Right hindlimb (tissue), 1 donor: ENCODE measurements at places on chromosomes 11 and 22.

DNA sequence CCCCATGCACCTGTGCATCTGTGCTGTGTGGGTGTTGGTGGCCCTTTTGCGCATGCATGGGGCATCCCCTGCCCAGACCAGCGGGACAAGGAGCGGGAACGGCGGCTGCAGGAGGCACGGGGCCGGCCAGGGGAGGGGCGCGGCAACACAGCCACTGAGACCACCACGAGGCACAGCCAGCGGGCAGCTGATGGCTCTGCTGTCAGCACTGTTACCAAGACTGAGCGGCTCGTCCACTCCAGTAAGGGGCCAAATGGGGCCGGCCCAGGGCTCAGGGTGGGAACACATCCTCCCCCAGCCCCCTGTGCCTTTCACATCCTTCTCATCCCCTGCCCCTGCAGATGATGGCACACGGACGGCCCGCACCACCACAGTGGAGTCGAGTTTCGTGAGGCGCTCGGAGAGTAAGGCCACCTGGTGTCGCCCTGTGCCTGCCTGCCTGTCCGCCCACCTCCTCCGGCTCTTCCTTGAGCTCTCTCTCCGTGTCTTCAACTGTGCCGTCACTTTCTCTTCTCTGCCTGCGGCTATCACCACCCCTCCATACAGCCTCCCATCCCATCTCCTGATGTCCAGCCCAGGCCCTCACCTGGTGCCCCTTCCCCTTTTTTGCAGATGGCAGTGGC lies 10.6 kb downstream of the SELENOM start:
- DNase-seq = peak; percentile 27

GRCh38 chr11:58578136-58578634 lies 678 bp upstream of the ZFP91 start:
- DNase-seq = peak; percentile 97

DNA sequence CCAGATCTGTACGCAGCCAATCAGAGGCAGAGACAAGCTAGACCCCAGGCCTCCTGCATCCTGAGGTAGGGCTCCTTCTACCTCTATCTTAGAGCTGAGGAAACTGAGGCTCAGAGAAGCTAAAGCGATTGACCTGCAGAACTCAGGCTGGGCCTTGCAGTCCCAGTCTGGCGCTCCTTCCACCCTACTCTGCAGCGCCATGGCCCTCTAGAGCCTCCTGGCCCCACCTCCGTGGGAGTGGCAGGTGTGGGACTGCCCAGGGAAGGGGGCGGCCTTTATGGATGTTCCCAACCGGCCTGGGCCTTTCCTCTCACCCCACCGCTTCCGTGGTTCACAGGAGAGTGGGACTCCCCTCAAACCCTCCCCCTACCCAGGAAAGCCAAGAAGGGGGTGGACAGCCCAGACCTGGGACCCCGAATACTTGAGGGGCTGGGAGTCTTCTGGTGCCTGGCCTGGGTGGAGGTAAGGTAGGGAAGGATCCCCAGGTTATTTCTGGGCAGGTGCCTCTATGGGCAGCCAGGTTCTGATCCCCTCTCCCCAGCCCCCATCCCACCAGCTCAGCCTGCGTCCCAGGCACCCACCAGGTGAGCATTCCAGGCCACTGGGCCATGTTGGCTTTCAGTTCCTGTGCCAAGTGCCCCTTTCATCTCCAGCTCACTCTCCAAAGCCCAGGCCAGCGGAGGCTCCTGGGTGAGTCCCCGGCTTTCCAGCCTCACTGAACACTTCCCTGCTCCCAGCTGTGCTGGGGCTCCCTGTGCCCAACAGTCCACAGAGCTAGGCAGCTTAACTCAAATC lies 3.0 kb downstream of the WNT11 start:
- DNase-seq = no peak

DNA sequence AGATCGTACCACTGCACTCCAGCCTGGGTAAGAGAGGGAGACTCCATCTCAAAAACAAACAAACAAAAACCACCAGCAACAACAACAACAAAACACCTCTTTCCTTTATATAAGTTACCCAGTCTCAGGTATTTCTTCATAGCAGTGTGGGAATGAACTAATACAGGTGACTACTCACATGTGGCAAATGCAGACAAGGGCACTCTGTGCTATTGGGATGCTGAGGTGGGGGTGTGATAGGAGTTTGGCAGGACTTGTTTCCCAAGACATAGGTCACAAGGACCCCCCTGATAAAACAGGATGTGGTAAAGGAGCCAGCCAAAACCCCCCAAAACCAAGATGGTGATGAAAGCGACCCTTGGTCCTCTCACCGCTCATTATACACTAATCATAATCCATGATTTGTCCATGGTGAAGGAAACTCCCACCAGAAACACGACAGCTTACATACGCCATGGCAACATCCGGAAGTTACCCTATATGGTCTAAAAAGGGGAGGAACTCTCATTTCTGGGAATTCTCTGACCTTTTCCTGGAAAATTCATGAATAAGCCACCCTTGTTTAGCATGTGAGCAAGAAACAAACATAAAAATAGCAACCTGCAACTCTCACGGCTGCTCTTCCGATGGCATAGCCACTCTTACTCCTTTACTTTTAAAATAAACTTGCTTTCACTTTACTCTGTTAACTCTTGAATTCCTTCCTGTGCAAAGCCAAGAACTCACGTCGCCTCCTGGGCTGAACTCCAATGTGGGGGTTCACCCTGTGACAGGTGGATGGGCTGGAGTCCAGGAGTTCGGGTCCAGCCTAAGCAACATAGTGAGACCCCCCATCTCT lies 18.8 kb upstream of the INCENP start:
- DNase-seq = no peak

- DNase-seq = peak; percentile 80
Measured at GRCh38 chr22:50293441-50294318, 13.8 kb downstream of the PLXNB2 start.

GRCh38 chr22:37337204-37337943 lies 55.1 kb downstream of the CYTH4 start:
- no peak for DNase-seq

GRCh38 chr11:87254562-87254961 lies 216.8 kb downstream of the TMEM135 start:
- DNase-seq = peak; percentile 53

- DNase-seq = no peak
Measured at GRCh38 chr22:23696326-23696851, 5.6 kb downstream of the RGL4 start.

- DNase-seq = no peak
Measured at GRCh38 chr11:17558025-17558780, 11.1 kb downstream of the OTOG start.

GRCh38 chr22:25282346-25282670 lies 62.9 kb downstream of the CRYBB2 start:
- no peak for DNase-seq

DNA sequence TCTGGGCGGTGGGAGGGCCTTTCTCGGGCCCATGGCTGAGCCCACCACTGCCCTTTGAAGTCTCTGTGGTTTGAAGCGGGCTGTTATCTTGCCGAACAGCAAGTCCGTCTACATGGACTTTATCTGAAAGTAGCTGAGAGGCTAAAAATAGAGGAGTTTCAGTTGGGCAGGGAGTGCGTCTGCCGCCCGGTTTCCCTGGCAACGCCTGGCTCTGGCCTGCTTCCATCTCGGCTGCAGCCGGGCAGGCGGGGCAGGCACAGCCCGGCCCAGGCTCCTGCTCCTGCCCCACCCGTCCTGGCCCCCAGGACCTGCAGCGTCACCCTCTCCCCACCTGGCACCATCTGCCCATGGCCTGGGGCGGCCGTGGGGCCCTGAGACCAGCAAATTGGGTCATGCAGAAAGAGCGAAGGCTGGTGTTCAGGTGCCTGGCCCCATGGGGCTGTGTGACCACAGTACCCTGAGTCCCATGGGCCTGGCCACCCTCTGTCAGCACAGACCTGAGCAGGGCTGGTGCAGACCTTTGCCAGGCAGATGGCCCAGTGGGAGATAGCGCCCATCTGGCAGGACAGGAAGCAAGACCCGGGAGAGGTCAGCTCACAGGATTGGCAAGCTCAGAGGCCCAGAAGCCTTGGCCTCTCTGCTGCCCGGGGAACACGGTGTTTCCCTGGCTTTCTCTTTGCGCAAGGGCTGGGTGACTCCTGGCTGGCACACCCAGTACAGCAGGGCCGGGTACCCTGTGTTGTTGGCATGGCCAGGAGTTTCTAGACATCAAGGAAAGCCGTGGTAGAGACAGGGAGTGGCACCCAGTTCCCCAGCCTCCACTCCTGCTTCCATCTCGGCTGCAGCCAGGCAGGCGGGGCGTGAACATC lies 79.1 kb upstream of the KCNQ1OT1 start:
- DNase-seq = peak; percentile 89

DNA sequence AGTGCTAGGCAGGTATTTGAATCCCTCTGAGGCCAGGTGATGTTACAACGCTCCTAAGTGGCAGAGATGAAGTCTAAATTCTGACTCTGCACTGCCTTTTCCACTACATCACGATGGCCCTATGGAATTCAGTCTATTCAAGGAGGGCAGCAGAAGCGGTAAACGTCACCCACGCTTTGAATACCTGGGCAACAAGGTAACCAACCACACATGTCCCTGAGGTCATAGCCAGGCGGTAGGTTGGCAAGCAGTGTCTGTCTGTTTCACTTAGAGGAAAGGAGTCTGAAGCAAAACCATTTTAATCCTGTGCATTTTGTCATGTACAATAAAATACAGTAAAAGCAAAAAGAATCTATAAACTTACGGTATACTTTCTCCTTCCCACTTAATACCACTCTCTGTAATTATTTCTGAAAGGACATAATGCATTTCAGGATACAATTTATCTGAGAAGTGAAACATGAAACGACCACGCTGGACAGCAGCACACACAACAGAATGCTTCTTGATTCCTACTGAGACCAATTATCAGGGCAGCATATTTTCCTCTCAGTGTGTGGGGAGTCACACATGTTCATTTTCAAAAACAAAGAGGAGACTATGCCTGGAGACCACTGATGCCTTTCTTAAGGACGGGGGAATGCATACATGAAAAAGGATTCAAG lies 51.3 kb downstream of the PRDM10 start:
- no peak for DNase-seq

DNA sequence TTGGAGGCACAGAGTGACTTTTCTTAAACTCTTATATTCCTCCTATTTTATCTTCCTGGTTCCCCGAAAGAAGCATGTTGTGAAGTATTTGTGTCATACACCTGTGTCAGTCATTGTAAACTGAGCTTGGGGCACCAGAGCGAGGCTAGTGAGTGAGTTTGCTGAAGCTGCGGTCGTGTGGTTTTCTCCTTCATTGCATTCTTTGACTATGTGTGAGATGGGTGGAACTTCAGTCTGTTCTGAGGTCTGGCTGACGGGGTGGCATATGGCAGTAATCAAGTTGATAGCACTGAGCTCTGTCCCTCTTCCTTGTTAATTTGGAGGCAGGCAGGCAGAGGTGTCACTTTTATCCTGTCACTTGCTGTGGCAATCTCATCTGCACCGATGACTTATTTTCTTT lies 4.2 kb downstream of the VPS26B start:
- DNase-seq = no peak

GRCh38 chr22:37228106-37229011 lies 15.7 kb downstream of the RAC2 start:
- peak; percentile 51 for DNase-seq

DNA sequence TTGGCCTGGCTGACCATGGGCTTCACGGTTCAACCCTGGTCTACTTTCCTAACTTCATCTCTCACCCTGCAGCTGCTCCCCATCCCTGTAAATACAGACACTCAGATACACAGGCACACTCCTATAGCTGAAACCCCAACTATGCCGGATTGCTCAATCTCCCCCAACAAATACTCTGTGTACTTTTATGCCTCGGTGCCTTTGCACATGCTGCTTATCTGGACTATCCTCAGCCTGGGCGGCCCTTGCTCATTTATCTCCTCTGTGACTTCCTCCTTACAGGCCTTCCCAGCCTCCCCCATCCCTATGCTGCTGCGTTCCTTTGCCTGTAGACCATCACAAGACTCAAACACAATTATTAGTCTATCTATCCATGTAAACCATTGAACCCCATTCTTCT lies 76.6 kb downstream of the PKNOX2 start:
- DNase-seq = no peak

- no peak for DNase-seq
Measured at GRCh38 chr22:20136603-20136873, 4.9 kb downstream of the ZDHHC8 start.

DNA sequence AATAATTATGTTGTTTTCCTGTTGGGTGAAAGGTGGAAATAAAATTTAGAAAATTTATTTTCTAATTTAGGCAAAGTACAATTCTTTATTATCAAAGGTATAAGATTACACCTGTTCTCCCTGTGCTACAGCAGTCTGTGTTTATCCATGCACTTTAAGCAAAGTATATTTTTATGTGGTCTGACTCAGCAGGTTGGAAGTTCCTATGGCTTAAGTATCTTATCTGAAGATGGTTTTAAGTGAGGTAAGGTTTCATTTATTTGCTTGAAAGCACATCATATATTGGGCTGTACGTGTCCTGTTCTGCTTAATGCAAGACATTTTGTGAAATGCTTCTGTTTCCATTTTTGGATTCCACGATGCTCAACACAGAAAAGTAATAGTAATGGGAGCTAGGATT lies 14.6 kb downstream of the PPME1 start:
- DNase-seq = no peak

DNA sequence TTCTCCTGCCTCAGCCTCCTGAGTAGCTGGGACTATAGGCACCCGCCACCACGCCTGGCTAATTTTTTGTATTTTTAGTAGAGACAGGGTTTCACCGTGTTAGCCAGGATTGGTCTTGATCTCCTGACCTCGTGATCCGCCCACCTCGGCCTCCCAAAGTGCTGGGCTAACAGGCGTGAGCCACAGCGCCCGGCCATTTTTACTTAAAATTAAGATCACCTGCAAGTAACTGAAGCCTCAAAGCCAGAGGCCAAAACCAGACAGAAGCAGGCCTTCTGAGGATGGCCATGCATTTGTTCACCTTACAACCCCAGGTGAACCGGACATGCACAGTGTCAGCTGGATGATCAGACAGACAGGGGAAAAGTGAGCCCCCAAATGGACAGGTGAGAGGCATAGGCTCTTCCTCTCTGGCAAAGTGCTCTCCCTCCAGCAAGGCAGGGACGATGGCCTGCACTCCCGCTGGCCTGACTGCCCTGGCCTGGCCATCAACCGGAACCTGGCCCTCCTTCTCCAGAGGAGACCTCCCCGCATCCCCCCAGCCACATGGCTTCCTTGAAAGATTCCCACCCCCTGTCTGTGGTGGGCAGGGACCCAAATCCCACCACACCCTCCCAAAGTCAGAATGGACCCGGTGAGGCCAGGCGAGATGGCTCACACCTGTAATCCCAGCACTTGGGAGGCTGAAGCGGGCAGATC lies 25.9 kb downstream of the APOBEC3H start:
- DNase-seq = no peak

DNA sequence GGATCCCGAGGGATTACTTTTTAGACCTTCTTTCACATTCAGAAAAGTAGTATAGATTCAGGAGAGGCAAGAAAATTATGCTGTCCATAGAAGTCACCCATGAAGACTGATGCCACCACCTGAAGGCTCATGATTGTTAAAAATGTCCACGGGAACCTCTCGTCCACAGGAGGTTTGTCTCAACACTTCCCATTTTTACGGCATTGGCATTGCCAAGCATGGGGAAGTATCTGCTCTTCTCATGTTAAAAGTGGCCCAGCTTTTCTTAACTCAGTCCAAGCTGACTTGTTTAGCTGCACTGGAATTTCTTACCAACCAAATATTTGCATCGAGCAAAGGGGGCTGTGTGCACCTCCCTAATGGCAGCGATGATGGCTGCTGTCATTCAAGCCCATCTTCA lies 9.6 kb downstream of the CDPF1 start:
- no peak for DNase-seq
